ENCODE measurements at places on chromosomes 4 and X.

- no peak for DNase-seq
Measured at GRCh38 chrX:134753718-134754008, 95.4 kb upstream of the PLAC1 start.

- no peak for DNase-seq
Measured at GRCh38 chr4:85496126-85496849, 21.3 kb downstream of the ARHGAP24 start.

DNA sequence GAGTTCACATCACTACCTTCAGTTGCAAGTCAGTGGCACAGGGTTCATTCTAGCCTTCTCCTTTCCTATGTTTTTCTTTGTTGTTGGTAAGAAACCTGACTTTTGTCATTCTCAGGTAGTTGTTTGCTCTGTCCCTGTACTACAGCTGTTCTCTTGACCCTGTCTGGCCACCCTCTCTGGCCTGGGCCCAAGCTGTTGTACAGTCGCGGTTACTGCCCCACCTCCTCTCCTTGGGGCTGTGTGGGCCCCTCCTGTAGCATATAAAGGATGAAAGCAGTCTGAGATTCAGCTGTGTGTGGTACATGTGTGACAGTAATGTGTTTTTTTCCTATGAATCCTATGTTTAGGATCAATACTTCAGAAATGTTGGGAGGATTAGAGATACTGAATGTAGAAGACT lies 12.5 kb downstream of the MOB1B start:
- no peak for DNase-seq

DNA sequence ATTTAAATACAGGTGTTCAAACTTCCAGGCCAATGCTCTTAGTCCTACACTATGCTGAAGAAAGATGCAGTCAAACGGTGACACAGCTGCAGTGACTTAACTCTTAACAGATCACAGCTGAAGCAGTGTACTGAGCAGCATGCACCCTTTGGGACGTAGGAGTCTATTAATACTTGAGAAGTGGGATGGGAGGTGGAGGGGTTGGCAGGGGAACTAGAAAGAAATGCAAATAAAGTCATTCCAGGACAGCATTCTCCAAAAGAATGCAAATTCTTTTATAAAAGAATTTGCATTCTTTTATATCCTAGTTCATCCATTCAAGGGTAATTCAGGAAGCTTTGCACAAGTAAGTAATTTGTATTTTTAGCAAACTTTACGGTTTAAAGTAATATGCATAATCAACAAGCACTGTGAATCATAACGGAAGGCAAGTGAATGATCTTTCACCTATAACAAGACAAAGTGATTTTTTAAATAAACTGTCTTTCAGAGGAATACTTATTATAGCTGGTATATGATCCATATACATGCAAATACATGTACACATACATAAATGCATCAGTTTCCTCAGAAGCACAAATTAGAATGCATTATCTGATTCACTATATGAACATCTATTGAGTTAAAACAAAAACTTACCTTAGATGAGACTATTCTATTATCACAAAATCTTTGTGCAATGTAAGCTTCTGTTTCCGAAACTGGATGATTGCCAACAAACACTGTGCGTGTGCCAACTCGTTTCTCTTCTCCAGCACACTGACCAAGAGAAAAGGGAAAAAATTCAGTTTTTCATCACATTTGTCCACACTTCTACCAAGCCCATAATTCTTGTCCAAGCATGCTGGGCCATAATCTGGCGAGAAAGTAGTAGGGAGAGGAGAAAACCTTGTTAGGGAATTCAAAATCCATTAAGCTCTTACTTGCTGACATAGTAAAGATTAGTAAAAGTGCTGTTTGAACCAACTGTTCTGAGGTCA lies 106.5 kb downstream of the ATP11C start:
- DNase-seq, result no peak

DNA sequence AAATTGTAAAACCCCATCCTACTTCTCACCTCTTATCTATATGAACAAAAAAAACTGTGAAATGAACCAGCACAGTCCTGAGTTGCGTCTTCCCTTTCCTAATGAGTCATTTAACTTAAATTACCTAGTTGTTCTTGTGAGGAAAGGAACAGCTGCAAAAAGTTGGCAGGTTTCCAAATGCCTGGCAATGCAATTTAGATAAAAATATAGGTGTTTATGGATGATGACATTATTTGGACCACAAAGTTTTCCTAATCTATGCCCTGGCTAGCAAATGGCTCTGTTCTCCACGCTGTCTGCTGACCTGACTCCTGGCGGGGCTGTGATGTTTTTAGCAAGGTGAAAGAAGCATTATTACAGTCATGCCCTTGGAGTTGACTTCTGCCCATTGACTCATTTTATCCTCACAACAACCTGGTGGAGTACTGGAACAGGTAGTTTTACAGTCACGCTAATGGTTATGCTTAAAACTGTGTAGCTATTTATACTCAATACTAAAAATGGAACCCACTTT lies 29.8 kb upstream of the RELL1 start:
- no peak for DNase-seq

- no peak for DNase-seq
Measured at GRCh38 chr4:169115897-169116254, 105.8 kb upstream of the CBR4 start.

DNA sequence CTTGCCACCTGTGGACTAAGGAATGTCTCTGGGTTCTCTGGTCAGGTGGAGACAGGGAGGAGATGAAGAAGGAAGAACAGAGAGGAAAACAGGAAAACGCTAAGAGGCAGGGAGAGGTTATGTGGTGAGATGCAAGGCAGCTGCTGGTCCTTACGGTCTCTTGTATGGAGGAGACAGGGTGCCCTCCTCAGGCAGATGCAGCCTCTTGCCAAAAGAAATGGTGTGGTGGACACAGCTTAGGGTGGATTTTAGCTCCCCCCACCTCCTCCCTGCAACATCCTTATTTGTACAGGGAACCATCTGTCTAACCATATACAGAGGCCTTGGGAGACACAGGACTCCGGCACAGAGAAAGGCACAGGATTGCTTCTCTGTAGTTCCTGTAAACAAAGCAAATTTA lies 9.7 kb downstream of the OCIAD2 start:
- no peak for DNase-seq

DNA sequence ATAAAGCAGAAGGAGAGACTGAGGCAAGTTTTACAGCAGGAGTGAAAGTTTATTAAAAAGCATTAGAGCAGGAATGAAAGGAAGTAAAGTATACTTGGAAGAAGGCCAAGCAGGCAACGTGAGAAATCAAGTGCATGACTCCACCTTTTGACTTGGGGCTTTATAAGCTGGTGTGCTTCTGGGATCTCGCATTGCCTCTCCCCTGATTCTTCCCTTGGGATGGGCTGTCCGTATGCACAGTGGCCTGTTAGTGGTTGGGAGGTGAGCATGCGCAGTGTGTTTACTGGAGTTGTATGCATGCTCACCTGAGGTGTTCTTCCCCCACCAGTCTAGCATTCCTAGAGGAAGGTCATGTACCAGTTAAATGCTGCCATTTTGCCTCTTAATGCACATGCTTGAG lies 29.1 kb upstream of the C1QTNF7 start:
- no peak for DNase-seq

GRCh38 chr4:54554339-54554990 lies 103.3 kb upstream of the KIT start:
- DNase-seq, result no peak

DNA sequence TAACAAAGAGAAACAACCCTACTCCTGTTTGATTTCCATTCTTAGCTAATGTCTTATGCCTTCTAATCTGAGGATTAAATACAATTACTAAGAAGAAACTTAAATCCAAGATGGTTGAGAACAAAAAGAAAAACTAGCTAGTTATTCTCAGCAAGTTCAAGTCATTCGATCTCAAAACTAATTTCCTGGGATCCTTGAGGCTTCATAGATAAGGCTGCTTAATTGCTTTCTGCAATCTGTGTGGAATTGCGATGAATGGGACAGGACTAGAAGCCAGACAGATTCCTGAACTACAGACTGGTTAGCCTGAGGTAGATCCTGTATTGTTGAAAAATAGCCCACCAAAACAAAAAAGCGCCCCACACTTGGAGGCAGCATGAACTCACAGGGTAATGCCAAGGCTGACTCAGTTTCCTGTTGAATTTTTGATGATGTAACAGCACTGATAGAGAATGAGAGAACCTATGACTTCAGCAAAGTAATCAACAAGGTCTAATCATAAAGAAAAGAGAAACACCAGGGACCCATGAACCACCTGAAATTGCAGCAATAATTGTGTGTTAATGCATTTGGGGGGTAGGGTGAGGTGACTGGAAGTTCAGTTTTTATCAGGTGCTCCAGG lies 33.9 kb downstream of the KLHL15 start:
- no peak for DNase-seq

- DNase-seq, result no peak
Measured at GRCh38 chr4:15325987-15326386, 101.8 kb upstream of the C1QTNF7 start.

DNA sequence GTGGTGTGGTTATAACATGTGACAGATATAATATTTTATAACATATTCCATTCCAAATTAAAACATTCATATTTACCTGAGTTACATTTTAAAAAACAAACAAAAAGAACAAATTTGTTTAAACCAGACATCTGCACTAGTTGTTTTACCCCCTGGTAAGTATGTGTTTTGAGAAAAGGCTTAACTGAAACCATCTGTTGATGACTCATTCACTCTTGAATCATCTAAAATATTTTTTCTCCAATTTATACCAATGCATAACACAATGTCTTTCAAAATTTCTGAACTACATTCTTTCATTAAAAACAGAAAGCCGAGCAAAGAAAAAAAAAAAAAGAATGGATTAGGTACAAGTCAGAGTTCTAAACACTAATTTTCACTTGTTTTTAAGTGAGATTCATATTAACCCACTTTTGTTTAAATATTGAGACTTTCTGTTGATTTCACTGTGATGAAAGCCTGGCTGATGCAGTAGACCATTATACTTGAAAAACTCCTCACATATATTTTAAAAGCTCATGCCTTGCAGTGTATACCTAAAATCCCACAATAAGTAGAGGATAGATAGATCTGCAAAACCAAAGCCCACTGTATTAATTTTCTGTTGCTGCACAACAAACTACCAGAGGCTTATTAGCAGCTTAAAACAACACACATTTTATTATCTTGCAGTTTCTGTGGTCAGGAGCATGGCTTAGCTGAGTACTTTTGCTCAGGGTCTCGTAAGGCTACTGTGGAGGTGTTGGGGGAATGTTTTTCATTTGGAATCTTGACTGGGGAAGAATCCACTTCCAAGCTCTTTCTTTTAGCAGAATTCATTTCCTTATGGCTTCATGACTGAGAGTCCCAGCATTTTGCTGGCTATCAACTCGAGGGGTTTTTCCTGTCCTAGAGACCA lies 221.5 kb downstream of the PCDH18 start:
- no peak for DNase-seq

DNA sequence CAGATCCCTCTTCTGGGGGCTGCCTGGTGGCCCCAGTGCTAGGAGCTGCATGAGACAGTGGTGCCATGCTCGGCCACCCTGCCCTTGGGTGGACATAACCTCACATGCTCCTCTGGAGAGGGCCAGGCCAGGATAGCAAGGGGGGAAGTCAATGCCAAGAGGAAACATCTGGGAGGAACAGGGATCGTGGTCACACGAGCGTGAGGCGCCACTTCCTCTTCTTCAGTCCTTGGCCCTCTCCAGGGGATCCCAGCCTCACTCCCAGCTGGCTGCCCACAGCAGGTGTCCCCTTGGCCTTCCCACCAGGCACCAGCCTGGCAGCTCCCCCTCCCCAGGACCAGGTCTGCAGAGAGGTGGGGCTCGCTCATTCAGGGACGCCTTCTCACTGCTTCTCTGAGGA lies 28.6 kb downstream of the TBC1D14 start:
- DNase-seq, result no peak

GRCh38 chr4:183182873-183183725 lies 84.0 kb downstream of the WWC2 start:
- no peak for DNase-seq

DNA sequence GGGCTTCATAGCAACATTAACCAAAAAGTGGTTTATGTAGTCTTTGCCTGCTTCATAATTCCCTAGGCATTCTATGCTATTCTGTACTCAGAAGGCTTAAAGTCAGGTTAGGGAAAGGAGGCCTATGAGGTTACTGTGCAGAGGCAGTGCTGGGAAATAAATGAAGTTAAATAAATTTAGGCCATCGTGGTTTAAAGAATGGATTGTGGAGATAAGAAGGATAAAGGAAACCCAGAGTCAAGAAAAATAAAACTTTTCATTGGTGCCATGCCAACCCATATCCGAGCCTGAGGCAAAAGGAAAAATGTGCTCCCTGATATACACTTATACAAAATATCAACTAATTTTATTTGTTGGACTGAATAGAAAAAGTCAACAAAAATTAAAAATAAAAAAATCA lies 70.2 kb downstream of the AR start:
- DNase-seq, result no peak

- DNase-seq, result no peak
Measured at GRCh38 chr4:156830351-156830750, 141.2 kb downstream of the PDGFC start.

DNA sequence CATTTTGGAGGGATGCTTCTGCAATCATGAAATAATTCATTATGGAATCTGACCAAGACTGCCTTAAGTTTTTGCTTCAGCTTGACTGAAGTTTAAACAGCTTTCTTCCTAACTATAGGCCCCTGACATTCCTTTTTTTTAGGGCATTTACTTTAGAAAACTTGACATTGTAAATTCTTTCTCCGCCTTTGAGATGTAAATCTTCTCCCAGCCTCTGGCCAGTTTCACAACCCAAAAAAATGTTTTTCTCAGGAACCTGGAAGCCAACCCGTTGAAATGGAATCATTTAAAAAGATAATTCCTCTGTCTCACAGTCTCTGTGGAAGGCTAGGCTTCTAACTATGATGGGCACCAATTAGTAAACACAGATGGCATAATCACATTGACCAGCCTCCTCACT lies 710.4 kb upstream of the PABPC4L start:
- DNase-seq, result no peak
